ENCODE measurements at places on chromosomes 1 and 21. TPM values are rescaled to one million over a fixed set of nuclear protein-coding genes. Genes with fewer than 3 reads are reported as not detected.

- H3K27me3 ChIP-seq = peaks cover 28% of the 10 kb centered on the region
- H3K36me3 ChIP-seq = no peaks in the 10 kb centered on the region
- H3K4me3 ChIP-seq = peak overlapping the region; percentile 56
- H3K4me1 ChIP-seq = peaks cover 5% of the 10 kb centered on the region
- DNase-seq = peak; percentile 87
Measured at GRCh38 chr1:233326811-233327650, 493 bp upstream of the MAP3K21 start.

Gene DDX20
- 11.5 TPM for polyA plus RNA-seq

Gene RAD54L
- 5.9 TPM for polyA plus RNA-seq

Gene RGS13
- 2.0 TPM for polyA plus RNA-seq

Gene CDC20
- 18.7 TPM for polyA plus RNA-seq

DNA sequence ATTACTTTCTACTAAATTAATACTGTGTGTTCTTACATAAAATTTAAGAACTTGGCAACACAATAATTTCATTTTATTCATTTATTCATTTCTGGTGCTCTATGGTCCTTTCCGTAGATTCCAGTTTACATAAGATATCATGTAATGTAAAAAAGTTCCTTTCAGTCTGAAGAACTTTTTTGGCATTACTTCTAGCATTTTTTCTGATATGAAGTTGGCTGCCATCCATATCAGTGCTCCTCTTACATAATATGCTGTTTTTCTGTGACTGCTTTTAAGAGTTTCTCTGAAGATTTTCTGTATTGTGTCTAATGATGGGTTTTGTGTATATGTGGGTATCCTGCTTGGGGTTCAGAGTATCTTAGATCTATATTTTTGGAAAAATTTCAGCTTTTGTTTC is 34.8 kb downstream of the LIN9 start:
- peaks cover 43% of the 10 kb centered on the region for H3K4me1 ChIP-seq
- H3K4me3 ChIP-seq = no peak overlapping the region
- peak overlapping the region; percentile 100 for H3K27ac ChIP-seq
- peaks cover 3% of the 10 kb centered on the region for H3K36me3 ChIP-seq

Gene TRNP1
- polyA plus RNA-seq = 42.9 TPM

Gene MYCBP
- 51.8 TPM for polyA plus RNA-seq

DNA sequence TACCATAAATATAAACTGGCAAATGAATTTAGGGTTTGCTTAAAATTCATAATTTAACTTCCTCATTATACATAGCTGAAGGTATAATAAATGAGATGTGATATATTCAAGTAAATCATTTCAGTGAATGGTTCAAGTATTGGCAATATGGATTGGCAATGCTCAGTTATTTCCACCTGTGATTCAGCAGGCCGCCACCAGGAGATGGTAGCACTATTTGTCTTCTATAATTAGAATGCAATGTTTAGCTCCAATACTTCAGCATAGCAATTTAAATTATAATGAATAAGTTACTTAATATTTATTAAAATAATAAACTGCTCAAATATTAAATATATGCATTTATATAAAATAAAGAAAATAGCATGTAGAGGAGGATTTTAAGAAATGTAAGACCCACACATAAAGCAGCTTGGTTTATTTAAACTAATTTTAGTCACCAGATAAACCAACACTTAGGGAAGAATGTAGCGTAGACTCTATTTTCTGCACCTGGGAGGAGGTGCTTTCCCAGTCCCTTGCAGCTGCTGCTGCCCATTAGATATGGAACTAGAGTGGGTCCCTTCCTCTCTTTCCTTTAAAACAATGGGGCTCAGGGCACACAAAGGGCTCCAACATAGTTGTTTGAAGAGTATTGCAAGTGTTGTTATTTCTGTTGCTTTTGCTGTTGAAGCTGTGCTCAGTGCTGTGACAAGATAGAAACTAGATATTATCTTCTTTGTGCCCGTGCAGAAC is 62.1 kb downstream of the PLPPR4 start:
- H3K27me3 ChIP-seq = no peaks in the 10 kb centered on the region
- peaks cover 31% of the 10 kb centered on the region for H3K4me1 ChIP-seq

GRCh38 chr1:55059302-55060132 is 20.2 kb downstream of the PCSK9 start:
- H3K27ac ChIP-seq = no peak overlapping the region
- no peaks in the 10 kb centered on the region for H3K27me3 ChIP-seq
- DNase-seq = no peak
- H3K36me3 ChIP-seq = no peaks in the 10 kb centered on the region
- H3K4me1 ChIP-seq = no peaks in the 10 kb centered on the region

GRCh38 chr1:159205225-159205624 is 550 bp downstream of the ACKR1 start:
- H3K4me1 ChIP-seq = peaks cover 13% of the 10 kb centered on the region
- no peak overlapping the region for H3K27ac ChIP-seq
- peak; percentile 9 for DNase-seq
- no peaks in the 10 kb centered on the region for H3K36me3 ChIP-seq
- no peak overlapping the region for H3K4me3 ChIP-seq

Gene GJA9
- polyA plus RNA-seq = not detected

Gene DYRK3
- polyA plus RNA-seq = 8.4 TPM

Gene CRB1
- 1.1 TPM for polyA plus RNA-seq

DNA sequence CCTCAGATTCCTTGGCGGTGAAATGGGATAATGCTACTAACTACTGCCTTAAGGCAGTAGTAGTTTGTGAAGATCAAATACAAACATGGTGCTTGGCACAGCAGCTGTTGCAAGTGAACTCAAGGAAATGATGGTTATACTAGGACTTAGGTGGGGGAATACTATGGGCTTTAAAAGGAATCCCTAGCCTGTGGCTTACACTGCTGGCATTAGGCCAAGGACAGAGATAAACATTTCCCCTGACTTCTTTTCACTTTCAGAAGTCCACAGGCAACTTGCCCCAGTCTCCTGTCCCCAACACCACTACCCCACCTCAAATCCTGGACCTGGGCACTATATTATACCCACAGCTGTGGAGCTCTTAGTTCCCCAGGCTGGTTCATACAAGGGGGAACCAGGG is 13.1 kb upstream of the VAMP4 start:
- H3K27ac ChIP-seq = no peak overlapping the region
- no peaks in the 10 kb centered on the region for H3K36me3 ChIP-seq
- peak; percentile 47 for DNase-seq
- no peaks in the 10 kb centered on the region for H3K27me3 ChIP-seq

Gene AADACL4
- not detected for polyA plus RNA-seq

GRCh38 chr1:150662811-150663210 is 33.4 kb upstream of the ENSA start:
- no peaks in the 10 kb centered on the region for H3K27me3 ChIP-seq
- no peak for DNase-seq
- H3K4me1 ChIP-seq = no peaks in the 10 kb centered on the region
- no peak overlapping the region for H3K4me3 ChIP-seq

DNA sequence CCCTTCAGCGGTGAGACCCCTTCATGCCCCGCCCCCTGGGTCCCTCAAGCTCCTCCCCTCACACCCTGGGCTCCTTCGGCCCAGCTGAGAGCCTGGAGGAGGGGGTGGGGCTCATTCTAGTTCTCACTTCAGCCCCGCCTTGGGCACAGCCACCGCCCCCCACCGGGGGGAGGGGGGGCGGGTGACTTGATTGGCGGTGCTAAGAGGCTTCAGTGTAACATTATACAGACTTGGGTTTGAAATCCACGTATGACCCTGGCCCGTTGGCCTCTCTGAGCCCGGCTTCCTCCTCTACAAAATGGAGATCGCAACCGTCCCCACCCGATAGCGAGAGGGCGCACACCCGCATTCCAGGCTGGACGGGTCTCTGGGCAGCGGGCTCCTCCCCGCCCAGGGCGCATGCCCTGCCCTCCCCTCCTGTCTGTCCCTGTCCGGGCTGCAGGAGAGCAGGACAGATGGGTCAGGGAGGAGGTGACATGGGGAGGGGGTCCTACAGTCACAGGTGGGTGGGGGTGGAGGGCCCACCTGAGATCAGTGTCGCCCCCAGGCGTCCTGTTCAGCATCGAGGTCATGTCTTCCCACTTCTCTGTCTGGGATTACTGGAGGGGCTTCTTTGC is 5.1 kb downstream of the CLCNKB start:
- H3K27me3 ChIP-seq = no peaks in the 10 kb centered on the region
- DNase-seq = peak; percentile 64
- H3K4me3 ChIP-seq = peak overlapping the region; percentile 27
- H3K36me3 ChIP-seq = no peaks in the 10 kb centered on the region
- H3K27ac ChIP-seq = peak overlapping the region; percentile 82
- H3K4me1 ChIP-seq = peaks cover 9% of the 10 kb centered on the region

- H3K4me3 ChIP-seq = no peak overlapping the region
- no peak overlapping the region for H3K27ac ChIP-seq
- H3K36me3 ChIP-seq = no peaks in the 10 kb centered on the region
- DNase-seq = no peak
- peaks cover 2% of the 10 kb centered on the region for H3K27me3 ChIP-seq
Measured at GRCh38 chr1:210003501-210003900, 65.5 kb downstream of the SYT14 start.

DNA sequence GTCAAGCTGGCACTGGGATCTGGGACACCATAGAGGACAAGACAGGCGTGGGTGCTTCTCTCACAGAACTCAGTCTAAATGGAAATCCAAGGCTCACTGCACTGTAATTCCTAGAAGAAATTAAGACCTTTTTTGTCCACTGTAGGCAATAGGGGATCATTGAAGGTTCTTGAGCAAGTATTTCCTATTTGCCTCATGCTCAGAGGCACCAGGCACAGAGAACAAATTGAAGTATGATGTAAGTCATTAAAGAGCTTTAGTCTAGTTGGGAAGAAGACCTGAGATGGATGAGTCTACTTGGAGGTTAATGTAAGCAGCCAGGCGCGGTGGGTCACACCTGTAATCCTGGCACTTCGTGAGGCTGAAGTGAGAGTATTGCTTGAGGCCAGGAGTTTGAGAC is 34.6 kb downstream of the EIF2D start:
- H3K4me1 ChIP-seq = peaks cover 20% of the 10 kb centered on the region
- no peaks in the 10 kb centered on the region for H3K36me3 ChIP-seq
- no peak overlapping the region for H3K4me3 ChIP-seq

DNA sequence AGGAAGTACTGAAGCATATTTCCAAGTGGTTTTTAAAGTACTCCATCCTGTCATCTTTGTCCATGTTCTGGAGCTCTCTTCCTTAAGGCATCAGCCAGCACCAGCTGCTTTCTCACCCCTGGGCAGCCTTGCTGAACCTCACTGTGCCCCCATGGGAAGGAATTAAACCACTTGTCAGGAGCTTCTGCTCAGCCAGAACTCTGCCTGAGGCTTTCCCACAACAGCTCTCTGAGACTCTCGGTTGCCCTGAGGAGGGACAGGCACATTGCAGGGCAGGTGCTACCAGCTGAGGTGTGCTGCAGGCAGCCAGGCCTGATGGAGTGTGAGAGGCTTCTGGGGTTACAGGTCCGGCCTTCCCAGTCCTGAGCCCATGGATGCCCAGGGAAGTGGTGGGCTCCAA is 30.9 kb downstream of the FAM163A start:
- no peaks in the 10 kb centered on the region for H3K36me3 ChIP-seq
- H3K27me3 ChIP-seq = no peaks in the 10 kb centered on the region
- no peak overlapping the region for H3K27ac ChIP-seq

GRCh38 chr1:172724765-172725613 is 66.1 kb downstream of the FASLG start:
- no peak overlapping the region for H3K27ac ChIP-seq
- no peak for DNase-seq
- H3K27me3 ChIP-seq = no peaks in the 10 kb centered on the region
- H3K36me3 ChIP-seq = no peaks in the 10 kb centered on the region

DNA sequence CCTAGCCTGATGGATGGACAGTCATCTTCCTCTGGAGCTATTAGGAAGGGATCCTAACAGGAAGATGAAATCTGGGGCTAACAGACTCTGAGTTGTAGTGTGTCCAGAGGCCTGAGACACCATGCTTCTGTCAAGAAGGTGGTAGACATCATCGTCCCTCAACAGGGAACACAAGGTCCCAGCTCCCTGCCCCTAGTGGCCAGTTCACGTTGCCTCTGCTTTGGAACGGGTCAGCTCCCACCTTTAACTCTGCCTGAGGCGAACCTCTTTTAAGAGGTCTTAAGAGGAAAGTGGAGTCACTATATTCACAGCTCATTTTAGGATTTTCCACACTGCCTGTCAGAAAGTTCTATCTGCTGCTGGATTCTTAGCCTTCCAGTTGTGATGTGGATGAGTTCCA is 28.3 kb downstream of the LRRC71 start:
- no peak overlapping the region for H3K4me3 ChIP-seq
- peaks cover 40% of the 10 kb centered on the region for H3K4me1 ChIP-seq
- peaks cover 27% of the 10 kb centered on the region for H3K36me3 ChIP-seq
- DNase-seq = peak; percentile 71
- peak overlapping the region; percentile 82 for H3K27ac ChIP-seq

DNA sequence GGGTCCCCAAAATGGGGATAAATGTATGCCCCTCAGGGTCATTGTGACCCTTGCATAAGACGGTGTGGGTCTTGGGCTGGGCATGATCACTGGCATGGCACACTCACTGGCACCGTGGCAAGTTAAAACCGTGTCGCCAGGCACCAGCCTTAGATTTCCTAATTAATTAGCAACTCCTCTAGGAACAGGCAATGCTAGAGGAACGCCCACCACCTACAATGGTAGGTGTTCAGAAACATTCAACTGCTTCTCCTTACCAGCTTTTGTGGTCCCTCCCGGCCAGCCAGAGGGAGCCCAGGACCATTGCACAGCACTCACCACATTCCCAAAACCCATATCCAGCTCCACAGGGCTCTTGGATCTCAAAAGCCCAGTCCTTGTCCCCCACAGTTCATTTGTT is 36.4 kb downstream of the EPHA2 start:
- H3K27me3 ChIP-seq = no peaks in the 10 kb centered on the region
- peaks cover 4% of the 10 kb centered on the region for H3K36me3 ChIP-seq
- peaks cover 10% of the 10 kb centered on the region for H3K4me1 ChIP-seq
- no peak overlapping the region for H3K27ac ChIP-seq
- H3K4me3 ChIP-seq = no peak overlapping the region
- no peak for DNase-seq

DNA sequence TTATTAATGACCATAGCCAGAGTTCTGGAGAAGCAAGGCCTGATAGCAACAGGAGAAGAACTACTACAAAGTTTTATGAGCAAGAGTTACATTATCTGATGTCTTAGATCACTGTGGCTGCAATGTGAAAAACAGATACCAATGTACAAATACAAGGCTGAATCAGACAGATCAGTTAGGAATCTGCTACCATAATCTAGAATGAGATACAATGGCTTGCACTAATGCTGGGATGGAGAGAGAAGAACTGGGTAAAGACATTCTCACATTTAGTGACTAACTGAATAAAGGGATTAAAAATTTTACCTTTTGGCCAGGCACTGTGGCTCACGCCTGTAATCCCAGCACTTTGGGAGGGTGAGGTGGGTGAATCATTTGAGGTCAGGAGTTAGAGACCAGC is 41.3 kb downstream of the ARID4B start:
- no peaks in the 10 kb centered on the region for H3K36me3 ChIP-seq
- H3K4me1 ChIP-seq = no peaks in the 10 kb centered on the region
- H3K4me3 ChIP-seq = no peak overlapping the region

GRCh38 chr1:112778137-112778536 is 63.0 kb upstream of the PPM1J start:
- no peak for DNase-seq
- H3K4me1 ChIP-seq = no peaks in the 10 kb centered on the region
- no peaks in the 10 kb centered on the region for H3K36me3 ChIP-seq

Gene SELL
- not detected for polyA plus RNA-seq

Measured in cardiac muscle cell (in vitro differentiated cells and primary cell).